HL-60 (cell line): ENCODE measurements at places on chromosomes 5 and 9.

GRCh38 chr5:140113180-140113698 is 670 bp upstream of the PURA start:
- DNase-seq: no peak

DNA sequence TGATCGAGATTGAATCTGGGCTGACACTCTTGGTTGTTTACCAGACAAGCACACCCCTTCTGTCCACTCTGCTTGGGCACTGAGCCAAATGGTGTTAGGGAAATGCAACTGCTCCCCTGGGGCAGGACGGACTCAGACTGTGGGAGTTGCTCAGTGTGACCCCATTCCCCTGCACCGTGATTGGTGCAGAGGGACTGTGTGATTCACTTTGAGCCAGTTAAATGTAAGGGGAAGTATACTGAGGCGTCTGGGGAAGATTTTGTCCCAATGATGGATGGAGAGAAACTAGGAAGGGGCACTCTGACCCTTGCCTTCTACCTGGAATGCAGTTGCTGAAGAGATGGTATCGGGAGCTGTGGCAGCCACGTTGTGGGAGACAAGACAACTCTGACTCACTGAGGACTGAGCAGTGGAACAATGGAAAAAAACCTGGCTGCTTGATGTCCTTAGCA is 196.0 kb upstream of the ANKRD55 start:
- no peak for DNase-seq

GRCh38 chr5:10288592-10289219 is 19.0 kb downstream of the CMBL start:
- DNase-seq: no peak

- no peak for DNase-seq
Measured at GRCh38 chr5:40406741-40407211, 272.9 kb upstream of the PTGER4 start.

- DNase-seq: no peak
Measured at GRCh38 chr5:96597438-96598020, 64.6 kb upstream of the CAST start.

- no peak for DNase-seq
Measured at GRCh38 chr9:91580136-91580535, 156.5 kb upstream of the NFIL3 start.

DNA sequence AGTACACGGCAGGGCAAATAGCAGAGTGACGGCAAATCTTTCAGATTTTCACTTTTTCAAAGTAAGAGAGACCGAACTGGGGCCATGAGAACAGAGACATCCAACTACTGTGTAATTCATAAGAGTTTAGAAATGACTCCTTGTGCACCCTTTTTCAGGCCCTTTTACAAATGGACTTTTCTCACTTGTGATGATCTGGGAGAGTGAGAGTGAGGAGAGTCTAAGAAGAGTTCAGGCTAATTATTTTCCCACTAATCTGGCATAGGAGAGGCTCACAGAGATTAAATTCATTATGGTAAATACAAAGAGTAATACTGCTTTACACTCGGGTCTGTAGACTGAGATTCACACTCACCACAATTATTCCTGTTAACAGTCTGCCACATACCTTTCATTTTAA is 880 bp upstream of the CCNG1 start:
- DNase-seq: no peak

GRCh38 chr5:94796586-94796985 is 178.1 kb downstream of the SLF1 start:
- DNase-seq: no peak

- DNase-seq: no peak
Measured at GRCh38 chr5:173496883-173497255, 119.6 kb downstream of the BOD1 start.

- DNase-seq: no peak
Measured at GRCh38 chr9:17970277-17970676, 391.4 kb downstream of the SH3GL2 start.

GRCh38 chr9:4680173-4680525 is 780 bp downstream of the CDC37L1 start:
- no peak for DNase-seq

DNA sequence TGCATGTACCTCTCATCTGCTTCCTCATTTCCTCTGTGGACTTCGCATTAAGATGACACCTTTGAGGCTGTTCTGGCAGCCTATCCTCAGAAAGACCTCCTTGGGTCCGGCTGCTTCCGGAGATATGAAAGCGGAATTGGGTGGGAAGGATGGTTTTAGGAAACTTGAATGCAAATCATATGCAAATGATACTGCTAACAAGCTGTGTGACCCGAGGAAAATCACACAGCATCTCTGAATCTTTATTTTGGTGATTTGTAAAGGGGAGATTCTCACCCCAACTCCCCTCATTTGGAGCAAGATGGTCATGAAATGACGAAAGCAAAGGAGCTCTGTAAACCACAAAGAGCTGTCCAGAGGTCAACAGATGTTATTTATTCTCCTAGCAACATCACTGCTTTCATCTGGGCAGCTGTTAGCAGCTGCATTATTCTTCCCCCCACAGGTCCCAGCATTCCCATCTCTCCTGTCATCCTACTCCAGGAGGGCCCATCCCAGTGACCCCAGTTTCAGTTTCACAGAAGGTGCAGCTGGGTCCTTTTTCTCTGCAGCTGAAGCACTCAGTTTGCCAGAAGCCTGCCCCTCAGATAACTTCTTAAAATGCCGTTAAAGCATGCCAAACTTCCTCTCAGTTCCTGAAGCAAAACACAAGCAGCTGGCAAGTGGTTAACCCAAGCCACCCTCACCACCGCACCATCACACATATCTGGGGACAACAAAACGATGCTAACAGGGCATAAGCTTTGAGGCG is 269.5 kb downstream of the SEC61B start:
- no peak for DNase-seq

- no peak for DNase-seq
Measured at GRCh38 chr9:132214027-132214622, 52.3 kb downstream of the NTNG2 start.

- DNase-seq: no peak
Measured at GRCh38 chr9:9483175-9483574, 1129.6 kb downstream of the PTPRD start.

- DNase-seq: no peak
Measured at GRCh38 chr5:145853781-145854376, 18.7 kb upstream of the PRELID2 start.
